ENCODE measurements at places on chromosomes 11 and 22.
A peak's percentile ranks its signal among the peaks of the same experiment; 100 is the strongest.

DNA sequence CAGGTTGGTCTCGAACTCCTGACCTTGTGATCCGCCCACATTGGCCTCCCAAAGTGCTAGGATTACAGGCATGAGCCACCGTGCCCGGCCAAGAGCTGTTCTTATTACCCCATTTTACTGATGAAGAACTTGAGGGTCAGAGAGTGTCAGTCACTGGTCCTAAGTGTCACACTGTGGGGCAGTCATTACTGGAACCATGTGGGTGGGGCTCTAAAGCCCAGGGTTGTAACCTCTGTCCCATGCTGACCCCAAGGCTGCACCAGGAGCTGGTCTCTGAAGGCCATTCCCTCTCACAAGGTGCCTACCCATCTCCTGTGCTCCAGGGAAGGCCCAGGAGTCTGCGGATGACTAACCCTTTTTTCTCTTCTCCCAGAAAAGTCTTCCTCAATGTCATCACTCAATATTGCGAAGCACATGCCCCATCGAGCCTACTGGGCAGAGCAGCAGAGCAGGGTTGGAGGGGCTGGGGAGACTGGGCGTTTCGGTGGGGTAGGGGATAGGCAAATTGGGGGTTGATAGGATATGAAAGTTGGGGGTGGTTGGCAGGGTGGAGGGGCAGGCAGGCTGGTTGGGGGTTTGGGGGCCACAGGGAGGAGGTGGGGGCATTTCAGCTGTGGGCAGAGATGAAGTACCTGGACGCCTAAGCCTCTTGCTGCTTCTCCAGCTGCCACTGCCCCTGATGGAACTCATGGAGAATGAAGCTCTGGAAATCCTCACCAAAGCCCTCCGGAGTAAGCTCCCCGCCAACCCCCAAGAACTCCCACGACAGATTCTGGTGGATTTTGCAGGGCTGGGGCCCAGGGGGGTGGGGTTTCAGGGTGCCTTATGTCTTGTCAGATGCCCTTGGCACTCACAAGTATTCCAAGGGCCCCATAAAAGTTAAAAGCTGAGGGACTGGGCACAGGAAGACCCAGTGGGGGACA, 2.0 kb upstream of the ESRRA start:
- DNase-seq = no peak

DNA sequence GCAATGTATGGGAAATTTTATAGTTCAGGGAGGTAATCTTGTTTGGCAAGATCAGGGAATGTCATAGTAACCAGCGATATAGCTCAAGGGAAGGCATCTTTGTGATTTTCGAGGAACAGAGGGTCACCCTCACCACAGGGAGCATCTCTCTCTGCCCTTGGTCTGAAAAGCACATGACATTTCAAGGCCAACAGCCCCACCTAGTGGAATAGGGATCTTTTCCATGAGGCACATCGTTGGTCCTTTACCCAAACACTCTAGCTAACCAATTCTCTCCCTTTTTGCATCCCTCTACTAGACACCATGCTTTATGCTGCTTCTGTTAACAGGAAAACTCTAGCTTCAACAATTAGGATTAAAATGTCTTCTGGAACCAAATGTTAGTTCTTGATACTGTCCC, 179.0 kb downstream of the GRM5 start:
- DNase-seq = peak; percentile 42

GRCh38 chr11:102589047-102589459, 36.1 kb downstream of the MMP20 start:
- no peak for DNase-seq

DNA sequence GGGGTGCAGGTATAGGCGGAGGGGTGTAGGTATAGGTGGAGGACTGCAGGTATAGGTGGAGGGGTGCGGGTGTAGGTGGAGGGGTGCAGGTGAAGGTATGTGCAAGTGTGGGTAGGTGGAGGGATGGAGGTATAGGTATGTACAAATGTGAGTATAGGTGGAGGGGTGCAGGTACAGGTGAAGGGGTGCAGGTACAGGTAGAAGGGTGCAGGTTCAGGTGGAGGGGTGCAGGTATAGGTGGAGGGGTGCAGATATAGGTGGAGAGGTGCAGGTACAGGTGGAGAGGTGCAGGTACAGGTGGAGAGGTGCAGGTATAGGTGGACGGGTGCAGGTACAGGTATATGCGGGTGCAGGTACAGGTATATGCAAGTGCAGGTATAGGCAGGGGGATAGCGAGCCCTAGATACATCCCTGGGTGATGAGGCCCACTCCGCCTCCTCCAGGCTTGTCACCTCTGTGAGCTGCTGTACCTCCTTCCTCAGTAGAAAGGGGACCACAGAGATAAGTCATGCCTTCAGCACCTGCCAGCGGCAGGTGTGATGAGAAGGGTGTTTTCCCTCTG, 17.2 kb downstream of the LINC01488 start:
- DNase-seq = no peak

DNA sequence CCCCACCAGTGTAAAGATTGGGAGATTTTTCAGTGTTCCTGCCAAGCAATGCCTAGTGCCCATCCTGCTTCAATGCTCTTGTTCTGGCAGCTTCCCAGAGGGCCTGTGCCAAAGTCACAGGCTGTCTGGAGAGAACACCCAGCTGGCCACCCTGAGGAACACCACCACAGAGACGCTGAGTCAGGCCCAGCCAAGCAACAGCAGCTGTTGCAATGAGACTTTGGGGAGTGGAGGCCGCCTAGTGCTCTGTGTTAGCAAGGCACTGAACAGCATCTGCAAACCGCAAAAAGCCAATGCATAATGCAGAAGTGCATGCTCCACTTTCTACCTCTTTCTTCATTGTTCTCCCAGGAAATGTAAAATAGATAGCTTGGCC, 168.1 kb downstream of the NXPE2 start:
- peak; percentile 26 for DNase-seq

- DNase-seq = no peak
Measured at GRCh38 chr22:23246982-23247766, 66.9 kb downstream of the BCR start.

- no peak for DNase-seq
Measured at GRCh38 chr22:30905696-30906341, 62.8 kb downstream of the MORC2 start.

GRCh38 chr22:47486569-47487312, 724.3 kb downstream of the TBC1D22A start:
- DNase-seq = no peak

DNA sequence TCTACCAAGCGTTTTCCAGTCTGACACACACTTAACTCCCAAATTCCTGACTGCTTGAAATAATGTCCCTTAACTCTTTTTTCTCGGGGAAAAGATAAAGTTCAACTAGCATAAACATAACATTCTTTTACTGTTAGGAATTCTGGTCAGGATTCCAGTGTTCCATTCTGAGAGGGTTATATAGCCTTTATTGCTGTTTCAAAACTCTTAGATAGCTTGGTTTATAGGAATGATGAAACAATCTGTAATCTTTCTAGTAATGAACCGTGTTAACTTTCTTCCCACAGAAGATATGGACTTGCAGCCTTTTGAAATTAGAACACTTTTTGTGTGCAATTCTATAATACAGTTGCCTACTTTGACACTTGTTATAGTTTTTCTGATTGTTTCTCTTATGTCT, 8.6 kb downstream of the REXO2 start:
- DNase-seq = no peak

- DNase-seq = no peak
Measured at GRCh38 chr11:12222055-12222792, 111.8 kb downstream of the MICAL2 start.

DNA sequence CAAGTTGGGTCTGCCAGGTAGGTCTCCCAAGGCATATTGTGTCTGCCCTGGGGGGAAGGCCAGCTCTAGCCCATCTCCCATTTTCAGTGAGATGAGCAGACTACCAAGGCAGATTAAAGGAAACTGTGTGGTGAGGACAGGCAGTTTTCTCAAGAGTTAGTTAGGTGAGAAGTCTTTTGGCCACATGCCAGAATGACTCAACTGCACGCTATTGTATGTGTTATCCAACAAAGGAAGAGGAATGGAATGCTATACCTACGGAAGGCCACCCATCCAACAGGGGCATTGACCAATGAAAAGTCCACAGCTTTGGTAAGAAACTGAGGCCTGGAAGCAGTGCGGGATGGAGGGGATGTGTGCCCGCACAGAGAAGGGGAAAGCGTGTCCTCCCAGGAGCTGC, 941.7 kb downstream of the NTM start:
- DNase-seq = no peak

- peak; percentile 57 for DNase-seq
Measured at GRCh38 chr11:119774172-119774763, 45.3 kb upstream of the NECTIN1 start.

DNA sequence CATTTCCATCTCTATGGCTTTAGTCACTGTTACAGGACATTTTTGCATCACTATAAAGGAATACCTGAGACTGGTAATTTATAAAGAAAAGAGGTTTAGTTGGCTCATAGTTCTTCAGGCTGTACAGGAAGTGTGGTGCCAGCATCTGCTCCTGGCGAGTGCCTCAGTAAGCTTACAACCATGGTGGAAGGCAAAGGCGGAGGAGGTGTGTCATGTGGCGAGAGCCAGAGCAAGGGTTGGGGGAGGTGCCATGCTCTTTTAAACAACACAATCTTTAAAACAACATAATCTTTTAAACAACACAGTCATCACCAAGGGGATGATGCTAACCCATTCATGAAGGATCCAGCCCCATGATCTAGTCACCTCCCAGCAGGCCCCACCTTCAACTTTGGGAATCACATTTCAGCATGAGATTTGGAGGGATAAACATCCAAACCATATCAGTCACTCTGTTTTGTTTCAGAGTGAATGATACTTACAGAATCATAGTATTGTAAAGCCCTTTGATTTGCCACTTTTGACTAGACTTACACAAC, 103.3 kb downstream of the PDE3B start:
- DNase-seq = no peak

DNA sequence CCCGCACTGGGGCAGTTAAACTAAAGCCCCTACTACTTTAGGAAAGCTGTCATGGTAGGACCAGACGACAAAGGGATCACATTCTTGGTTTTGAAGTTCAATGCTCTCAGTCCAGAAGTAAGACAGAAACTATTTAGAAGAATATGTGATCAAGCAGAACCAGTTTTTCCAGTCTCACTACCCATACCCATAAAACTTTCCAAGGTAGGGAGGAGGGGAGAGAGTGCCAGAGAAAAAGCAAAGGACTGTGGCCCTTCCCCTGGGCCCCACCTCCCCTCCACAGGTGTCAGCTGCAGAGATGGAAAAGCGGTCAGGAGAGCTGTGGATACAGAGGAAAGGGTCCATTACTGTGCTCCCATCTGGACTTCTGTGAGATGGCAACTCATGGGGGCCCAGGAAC, 587.1 kb downstream of the SOX6 start:
- no peak for DNase-seq

DNA sequence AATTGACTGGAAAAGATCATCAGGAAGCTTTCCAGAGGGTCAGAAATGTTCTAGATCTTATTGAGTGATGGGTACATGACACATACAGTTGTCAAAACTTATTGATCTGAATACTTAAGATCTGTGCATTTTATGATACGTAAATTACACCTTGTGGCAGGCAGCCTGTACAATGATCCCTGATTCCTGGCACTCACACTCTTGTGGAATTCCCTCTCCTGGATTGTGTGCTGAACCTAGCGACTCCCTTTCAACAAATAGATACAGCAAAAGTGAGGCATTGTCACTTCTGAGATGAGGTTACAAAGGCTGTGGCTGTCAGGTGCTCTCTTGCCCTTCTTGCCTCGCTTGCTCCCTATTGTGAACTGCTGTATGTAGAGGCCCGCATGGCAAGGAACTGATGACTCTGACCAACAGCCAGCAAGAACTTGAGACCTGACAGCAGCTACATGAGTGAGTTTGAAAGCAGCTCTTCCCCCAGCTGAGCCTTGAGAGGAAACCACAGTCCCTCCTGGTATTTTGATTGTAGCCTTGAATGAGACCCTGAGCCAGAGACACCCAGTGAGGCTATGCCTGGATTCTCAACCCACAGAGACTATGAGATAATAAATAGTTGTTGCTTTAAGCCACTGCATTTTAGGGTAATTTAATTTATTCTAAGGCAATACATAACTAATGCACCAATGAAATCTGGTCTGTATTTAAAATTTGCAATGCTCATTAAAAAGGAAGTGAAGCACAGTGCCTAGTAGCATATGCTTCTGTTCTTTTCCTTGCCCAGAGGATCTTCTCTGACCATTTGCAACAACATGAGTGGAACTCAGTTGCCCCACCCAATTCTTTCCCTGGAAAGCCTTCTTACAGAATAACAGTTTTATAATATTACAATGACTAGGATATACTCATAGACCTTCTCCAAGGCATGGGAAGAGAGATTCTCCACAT, 60.5 kb upstream of the IZUMO1R start:
- no peak for DNase-seq

- peak; percentile 89 for DNase-seq
Measured at GRCh38 chr11:117180661-117181585, 2.4 kb downstream of the SIDT2 start.

GRCh38 chr22:44596396-44597125, 98.5 kb upstream of the RTL6 start:
- DNase-seq = no peak

GRCh38 chr11:79363861-79364378, 76.9 kb downstream of the TENM4 start:
- DNase-seq = no peak

- no peak for DNase-seq
Measured at GRCh38 chr22:32650553-32651345, 150.8 kb upstream of the TIMP3 start.

- no peak for DNase-seq
Measured at GRCh38 chr11:3204141-3205015, 14.2 kb downstream of the MRGPRG start.

DNA sequence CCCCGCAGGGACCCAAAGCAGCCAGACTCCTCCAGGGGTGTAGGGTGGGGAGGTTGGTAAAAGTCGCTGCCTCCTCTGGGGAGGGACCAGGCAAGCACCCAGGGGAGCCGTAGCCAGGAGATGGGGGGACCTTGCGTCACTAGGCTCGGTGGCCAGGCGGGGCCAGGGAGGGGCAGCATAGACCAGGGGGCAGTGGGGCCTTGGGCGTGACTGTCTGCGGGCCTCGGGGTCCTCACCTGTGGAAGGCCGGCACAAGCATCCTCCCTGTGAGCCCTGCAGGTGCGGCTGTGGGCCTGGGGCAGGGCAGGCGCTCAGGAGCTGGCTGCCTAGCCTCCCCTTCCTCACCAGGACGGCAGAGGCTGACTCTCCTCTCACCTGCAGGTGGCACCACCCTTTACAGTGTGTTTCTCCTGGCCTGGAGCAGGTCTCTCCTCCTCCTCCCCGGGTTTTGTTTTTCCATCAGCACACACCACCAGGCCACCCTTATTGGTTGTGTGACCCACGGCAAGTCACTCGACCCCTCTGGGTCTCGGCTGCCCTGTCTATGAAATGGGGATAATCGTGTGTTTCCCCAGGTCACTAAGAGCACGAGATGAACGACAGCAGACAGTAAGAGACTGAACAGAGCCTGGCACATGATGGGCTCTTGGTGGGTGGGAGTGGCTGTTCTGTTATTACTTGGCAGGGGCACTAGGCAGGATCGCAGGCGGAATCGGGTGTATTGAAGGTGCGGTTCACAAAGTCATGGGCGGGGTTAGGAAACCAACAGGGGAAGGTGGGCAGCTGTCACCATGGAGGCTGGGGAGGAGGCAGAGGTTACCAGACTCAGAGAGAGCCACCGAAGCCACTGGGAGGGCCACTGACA, 52.7 kb downstream of the FLRT1 start:
- peak; percentile 75 for DNase-seq

GRCh38 chr11:81825346-81825745, 908.3 kb downstream of the FAM181B start:
- no peak for DNase-seq

All from ELF-1 (cell line).